ENCODE measurements at places on chromosomes 3 and 15.
A peak's percentile ranks its signal among the peaks of the same experiment; 100 is the strongest.

DNA sequence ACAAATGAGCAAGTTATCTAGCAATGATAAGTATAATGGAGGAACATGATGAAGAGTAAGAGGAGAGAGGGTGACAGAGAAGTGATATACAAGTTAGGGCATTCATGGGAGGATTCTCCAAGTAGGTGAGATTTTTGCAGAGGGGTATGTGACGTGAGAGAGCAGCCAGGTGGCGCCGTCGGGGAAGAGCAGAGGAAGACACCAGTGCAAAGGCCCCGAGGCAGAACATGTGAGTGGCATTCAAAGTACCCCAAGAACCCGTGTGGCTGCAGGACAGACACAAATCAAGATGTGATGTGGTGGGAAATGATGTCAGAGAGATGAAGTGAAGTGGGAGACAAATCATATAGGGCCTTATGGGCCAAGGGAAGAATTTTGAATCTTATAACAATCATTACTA, 81.8 kb upstream of the GRM7 start:
- no peak for DNase-seq

DNA sequence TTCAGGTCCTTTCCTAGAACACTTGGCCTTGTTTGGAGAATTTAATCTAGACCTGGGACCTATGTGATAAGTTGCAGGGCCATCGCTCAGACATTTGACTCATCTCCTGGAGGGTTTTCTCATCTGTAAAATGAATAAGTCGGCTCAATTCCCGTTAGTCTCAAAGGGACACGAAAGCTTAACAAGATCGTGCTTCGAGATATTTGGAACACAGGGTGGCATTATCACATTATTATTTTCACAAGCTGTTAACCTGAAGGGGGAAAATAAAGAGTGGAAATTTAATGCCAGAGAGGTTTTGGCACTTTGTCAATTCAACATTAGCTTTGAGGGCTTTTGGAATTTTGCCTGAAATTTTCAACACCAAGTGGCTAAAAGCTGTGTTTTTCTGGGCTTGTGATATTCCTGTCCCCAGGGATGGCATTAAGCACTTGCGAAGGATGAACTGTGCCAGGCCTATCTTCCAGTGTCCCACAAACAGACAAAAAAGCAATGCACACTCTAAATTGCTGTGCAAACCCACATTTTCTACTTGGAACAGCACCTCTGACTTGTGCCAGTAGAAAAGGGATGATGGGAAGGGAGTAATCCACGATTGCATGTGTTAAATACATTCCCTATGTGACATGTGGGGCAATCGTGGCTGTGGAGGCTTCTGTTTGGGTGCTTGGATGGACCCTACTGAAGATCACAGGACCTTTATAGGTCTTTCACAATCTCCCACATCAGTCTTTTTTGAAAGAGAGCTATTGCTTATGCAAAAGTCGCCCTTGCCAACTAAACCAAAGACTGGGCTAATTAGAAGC, 478.7 kb downstream of the MFSD1 start:
- DNase-seq, result no peak

- DNase-seq, result no peak
Measured at GRCh38 chr3:130831719-130832400, 62.0 kb upstream of the ATP2C1 start.

GRCh38 chr15:65583701-65584100, 27.2 kb downstream of the INTS14 start:
- peak; percentile 58 for DNase-seq

- DNase-seq, result no peak
Measured at GRCh38 chr3:43331381-43331780, 45.0 kb downstream of the SNRK start.

GRCh38 chr3:134211797-134212196, 38.9 kb downstream of the RYK start:
- DNase-seq, result peak; percentile 11

GRCh38 chr15:84944311-84944710, 37.3 kb upstream of the PDE8A start:
- no peak for DNase-seq

- DNase-seq, result no peak
Measured at GRCh38 chr3:30437171-30437601, 169.2 kb upstream of the TGFBR2 start.

GRCh38 chr3:4720316-4721075, 227.3 kb downstream of the ITPR1 start:
- DNase-seq, result peak; percentile 12

- DNase-seq, result peak; percentile 7
Measured at GRCh38 chr3:10983219-10983916, 9.2 kb upstream of the SLC6A1 start.

DNA sequence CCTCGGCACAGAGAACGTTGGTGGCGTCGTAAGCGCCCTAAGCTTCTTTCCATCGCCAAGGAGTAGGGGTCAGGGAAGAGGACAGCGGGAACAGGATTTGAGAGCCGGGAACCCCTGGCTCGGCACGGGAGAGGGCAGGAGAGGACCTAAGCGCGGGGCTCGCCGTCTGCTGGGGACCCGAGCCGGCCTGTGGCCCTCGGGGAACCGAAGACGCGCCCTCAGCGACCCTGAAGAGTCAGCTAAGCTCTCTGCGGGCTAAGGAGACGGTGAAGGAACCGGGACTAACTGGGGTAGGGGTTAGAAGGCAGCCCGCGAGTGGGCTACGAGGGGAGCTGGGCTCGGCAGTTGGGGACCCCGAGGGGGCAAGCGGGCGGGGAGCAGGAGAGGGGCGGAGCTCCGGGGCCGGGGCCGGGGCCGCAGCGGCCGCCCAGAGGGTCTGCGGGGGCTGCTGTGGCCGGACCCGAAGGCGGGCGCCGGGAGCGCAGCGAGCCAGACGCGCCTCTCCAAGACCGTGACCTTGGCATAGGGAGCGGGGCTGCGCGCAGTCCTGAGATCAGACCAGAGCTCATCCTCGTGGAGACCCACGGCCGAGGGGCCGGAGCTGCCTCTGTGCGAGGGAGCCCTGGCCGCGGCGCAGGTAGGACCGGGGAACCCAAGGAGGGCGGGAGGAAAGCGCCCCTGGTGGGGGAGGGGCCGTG, 574 bp downstream of the CASR start:
- DNase-seq, result no peak

GRCh38 chr3:175304404-175304803, 445.3 kb downstream of the NAALADL2 start:
- no peak for DNase-seq

DNA sequence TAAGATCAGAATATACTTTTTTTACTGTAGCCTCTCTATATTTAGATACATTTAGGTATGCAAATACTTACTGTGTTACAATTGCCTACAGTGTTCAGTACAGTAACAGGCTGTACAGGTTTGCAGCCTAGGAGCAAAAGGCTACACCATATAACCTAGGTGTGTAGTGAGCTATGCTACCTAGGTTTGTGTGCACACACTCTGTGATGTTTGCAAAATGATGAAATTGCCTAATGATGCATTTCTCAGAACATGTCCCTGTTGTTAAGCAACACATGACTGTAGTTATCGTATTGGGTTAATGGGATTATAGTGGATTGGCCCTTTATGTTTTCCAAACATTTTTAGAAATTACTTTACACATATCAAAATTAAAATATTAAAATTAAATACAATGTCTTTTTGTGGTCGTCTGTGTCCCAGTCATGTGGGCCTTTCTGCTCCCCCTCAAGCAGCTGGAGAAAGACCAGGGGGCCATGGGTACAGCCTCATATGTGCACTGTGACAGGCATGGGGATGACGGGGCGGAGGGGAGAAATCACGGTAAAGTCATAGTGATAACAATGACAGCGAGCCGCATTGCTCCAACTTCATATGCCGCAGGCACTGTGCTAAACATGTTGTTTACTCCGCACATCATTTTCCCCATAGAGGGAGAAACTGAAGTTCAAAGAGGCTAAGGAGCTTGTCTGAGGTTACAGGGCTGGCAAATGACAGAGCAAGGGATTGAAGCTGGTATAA, 27.4 kb upstream of the PLA2G4E start:
- DNase-seq, result no peak

GRCh38 chr3:106071306-106071705, 202.5 kb upstream of the CBLB start:
- DNase-seq, result no peak
